ENCODE measurements at places on chromosomes 4 and X.

DNA sequence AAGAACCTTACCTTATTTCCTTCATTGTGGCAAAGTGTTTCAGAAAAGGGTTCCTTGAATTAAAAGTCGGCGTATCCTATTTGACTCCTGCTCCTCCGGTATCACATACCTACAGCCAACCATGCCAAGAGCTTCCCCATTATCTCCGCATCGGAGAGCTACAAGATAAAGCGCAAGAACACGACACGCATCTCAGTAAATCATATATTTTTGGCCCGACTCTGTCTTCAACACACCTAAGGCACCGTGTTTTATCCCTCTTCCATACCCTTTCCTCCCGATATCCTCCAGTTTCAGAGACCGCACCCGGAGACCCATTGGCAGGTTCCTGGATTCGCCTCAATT lies 497 bp upstream of the THAP9 start:
- no peak for DNase-seq

GRCh38 chr4:148692242-148692641 lies 250.0 kb upstream of the NR3C2 start:
- DNase-seq: peak; percentile 14

GRCh38 chr4:182768838-182769237 lies 148.3 kb downstream of the DCTD start:
- no peak for DNase-seq

DNA sequence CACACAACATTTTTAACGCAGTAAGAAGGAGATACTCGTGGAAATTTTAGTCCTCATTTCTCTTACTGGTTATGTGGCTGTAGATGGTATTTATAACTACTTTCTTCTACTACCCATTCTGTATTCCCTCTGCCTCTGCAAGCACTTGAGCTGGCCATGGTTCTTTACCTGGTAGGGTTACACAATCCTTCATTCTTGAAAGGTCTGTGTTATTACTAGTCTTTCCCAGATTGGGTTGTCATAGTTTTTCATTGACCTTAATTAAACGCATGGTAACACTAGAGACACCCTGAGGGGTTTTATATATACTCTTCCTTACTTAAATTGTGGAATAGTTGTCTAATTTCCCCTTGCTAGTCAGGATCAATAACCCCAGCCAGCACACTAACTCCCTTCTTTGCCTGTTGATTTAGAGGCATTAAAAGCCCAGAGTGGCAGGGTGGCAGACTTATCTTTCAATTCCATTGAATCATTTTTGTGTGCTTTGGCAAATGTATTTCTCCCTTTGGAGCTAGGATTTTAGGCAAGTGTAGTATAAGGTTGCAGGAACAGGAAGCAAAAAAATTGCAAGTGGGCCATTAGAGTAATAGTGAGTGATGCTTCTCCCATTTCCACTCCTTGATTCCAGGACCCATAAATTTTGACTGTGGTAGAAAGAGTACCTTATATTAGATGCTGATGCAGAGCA lies 113.6 kb upstream of the EMCN start:
- no peak for DNase-seq

DNA sequence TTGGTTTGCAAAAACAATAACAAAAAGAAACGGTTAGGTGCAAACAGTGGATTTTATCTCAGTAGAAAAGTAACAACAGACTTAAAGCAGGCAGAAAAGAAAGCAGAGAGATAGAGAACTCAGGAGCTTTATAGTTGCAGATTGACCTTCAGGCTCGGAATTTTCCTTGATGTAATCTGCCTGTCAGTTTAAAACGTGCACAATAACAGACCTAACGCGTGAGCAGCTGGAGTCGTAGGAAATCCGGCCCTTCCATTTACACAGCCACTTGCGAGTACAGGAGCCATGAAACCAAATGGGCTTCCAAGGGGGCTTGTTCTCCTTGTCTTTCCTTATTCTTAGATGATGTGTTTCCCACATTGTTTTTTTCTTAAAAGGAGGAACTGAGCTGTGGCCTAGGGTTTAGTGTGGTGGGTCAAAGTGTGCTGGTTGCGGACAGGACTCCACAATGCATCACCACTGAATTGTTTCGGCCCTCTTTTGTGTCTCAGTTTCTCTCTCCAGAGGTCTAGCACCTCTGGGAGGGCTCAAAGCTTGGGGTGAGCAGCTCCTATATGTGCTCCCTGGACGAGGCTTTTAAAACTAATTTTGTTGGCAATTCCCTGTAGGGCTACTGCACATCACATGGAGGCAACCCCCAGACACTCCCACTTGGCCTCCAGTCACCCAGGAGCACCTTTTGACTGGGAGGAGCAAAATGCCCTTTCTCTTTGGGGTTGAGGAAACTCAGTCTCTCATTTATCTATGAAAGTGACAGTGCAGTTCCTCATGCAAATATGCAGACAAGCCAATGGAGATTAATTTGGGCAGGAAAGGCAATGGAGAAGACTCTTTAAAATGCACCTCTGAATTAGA lies 13.9 kb upstream of the MPP1 start:
- no peak for DNase-seq

GRCh38 chr4:181507938-181508337 lies 735.3 kb upstream of the TENM3 start:
- DNase-seq: no peak

DNA sequence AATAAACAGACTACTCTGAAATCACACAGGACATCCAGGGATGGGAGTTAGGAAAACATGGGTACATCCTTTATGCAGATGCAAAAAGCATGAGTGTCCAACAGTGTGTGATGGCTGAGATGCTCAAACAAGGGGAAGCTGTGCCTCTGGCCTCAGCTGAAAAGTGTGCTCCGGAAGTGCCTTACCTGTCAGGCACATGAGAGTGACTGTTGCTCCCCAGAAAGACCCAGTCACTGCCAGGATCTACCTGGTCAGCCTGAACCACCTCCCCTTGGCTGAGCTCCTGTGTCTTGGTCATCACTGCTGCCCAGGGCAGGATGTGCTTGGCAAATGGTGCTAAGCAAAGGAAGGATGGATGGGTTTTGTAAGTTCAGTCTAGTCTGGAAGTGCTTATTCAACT lies 4.0 kb downstream of the PPP2R2C start:
- no peak for DNase-seq

DNA sequence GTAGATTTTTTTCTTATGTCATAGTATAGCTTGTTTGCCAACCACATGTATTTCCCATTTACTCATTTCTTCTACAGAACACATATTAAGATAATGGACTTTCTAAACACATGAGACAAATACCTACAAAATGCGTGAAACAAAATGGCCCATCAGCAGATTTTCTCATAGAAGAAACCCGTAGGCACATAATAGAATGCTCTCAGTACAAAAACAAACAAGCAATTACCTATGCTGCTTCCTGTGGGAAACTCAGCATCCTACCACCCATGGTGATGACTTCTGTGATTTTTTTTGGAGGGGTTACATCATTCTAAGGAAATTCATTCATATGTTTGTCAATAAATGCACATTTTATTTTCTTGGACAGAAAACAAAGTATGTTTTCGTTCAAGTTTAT lies 343.6 kb downstream of the SPRY1 start:
- DNase-seq: no peak

- no peak for DNase-seq
These were observed 82.9 kb downstream of the PDLIM5 start for GRCh38 chr4:94534401-94535312.
